ENCODE measurements at places on chromosomes 11 and 22.

DNA sequence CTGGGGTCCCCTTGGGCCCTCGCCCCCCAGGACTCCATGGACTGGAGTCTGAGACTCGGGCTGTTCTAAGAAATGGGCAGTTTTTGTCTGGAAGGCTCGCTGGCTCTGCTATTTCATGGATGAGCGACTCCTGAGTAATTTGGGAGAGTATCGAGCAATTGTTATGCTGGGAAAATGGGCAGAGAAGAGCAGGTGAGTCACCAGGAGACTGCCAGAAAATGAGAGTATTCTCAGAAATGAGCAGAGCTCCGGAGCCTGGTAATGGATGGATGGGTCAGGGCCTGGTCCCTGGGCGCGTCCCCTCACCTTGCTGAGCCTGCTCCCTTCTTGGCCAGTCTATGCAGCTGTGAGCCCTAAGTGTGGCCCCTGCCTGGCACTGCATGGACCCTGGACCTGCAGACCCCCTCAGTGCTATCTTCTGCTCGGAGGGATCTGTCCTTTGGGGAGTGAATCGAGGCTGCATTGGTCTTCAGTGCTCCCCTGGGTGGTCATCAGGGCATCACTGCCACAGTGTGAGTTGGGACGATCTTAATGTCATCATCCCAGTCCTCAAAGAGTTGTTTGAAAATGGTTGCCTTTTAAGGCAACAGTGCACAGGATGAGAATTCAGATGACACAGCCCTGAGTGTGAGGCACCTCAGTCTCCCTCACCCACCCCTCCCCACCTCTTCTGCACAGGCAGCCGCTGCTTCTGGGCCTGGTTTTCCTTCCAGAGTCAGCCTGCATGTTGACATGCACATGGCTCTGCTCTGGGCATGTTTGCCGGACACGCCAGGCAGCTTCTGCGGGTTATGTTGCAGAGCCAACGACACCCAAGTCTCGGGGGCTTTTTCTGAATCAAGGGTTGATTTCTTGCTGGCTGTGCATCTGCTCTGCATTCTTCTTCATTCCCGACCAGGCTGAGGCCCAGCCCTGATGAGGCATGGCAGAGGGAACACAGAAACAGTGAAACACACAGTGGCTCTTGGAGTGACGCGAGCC is 519.0 kb downstream of the TBC1D22A start:
- DNase-seq, result no peak

DNA sequence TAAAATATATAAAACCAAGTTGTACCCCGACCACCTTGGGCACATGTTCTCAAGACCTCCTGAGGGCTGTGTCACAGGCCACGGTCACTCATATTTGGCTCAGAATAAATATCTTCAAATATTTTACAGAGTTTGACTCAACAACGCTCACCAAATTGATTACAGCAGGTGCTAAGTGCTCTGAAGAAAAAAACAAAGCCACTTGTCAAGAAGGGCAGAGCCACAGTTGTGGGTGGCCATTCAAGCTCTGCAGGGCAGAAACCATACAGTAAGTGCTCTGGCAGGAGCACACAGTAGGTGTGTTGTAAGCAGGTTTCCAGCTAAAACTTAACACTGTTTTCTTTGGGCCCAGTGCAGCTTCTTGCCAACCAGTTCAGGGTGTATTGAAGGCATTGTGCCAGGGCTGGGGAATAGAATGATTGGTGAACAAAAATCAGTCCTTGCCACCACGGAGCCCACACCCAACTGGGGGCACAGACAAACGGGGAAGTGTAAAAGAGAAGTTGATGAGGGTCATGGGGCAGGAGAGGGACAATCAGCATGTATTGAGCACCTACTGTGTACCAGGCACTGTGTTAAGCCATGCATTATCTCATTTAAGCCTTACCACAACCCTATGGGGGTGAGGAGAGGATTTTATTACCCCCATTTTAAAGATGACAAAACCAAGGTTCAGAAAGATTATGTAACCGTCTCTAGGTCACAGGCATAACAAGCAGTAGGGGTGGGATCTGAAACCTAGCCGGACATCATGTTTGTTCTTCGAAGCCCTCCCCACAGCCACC is 18.2 kb downstream of the ARRB1 start:
- DNase-seq, result no peak

DNA sequence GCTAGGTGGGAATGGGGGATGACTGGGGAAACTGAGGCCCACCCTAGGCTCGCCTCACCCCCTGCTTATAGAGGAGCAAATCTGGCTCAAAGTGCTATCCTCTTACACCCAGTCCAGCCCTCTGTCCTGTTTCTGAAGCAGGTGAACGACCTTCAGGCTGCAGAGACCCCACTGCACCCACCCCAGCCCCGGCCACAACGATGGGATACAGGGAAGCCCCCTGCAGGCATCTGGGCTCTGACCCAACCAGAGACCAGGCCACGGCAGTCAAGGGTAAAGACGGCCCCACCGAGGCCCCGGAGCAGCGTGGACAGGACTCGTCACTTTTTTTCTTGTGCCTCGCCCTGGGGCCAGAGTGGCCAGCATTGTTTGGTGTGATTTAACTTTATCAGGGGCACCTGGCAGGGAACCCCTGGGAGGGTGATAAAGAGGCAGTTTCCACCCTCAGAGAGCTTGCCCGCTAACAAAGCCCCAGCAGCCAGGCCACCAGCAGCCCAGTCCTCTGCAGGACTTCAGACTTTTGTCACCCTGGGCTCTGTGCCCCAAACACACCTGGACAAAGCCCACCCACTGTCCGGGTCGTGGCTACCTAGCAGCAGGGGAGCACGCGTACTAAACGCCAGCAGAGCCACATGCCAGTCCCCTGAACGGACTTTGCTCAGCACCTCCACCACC is 612.6 kb downstream of the TBC1D22A start:
- DNase-seq, result no peak

- DNase-seq, result no peak
Observed at GRCh38 chr11:84106541-84106940, 820.4 kb upstream of the CCDC90B start.

- DNase-seq, result no peak
Observed at GRCh38 chr11:35933320-35933871, 10.5 kb upstream of the LDLRAD3 start.

- DNase-seq, result no peak
Observed at GRCh38 chr11:91446267-91446666, 778.4 kb upstream of the FAT3 start.

DNA sequence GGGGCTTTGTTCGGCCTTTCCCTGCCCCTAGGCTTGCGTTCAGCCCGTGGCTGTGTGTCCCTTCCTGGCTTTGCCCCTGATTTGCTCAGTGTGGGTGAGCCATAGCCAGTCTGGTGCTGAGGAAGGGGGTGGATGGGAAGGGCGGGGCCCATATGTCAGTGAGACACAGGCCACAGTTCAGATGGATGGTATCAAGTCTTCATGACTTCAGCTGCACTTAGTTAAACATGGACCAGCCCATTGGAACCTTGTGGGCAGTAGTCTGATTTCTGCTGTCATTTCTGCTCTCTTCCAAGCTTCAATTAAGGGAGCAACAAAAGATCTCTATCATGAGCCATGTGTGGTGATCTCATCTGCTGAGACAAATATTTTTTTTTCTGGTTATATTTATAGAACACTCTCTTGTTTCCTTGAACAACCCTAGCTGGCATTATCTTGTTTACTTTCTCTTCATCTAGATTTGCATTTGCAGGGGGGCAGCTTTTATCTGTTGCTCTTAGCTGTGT is 21.6 kb upstream of the PEX26 start:
- DNase-seq, result no peak

- DNase-seq, result no peak
Observed at GRCh38 chr11:5038341-5038740, 8.0 kb upstream of the OR52J3 start.

DNA sequence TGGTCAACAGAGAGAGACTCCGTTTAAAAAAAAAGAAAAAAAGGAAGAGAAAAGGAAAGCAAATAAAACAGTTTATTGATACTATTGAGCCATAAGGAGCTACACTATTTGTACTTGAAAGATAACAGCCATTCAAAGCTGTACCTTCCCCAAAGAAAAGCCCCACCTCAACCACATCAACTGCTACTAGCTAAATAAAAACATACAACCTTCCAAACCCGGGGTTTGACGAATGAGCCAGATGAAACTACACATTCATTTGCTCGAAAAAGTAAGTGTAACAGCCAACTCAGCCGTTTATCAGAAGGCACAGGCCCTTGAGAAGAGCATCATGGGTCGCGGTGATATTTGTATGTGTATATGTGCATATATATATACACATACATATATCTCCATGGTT is 78.4 kb downstream of the SIK3 start:
- DNase-seq, result no peak

- no peak for DNase-seq
Observed at GRCh38 chr22:29200901-29201300, 4.8 kb upstream of the EMID1 start.

DNA sequence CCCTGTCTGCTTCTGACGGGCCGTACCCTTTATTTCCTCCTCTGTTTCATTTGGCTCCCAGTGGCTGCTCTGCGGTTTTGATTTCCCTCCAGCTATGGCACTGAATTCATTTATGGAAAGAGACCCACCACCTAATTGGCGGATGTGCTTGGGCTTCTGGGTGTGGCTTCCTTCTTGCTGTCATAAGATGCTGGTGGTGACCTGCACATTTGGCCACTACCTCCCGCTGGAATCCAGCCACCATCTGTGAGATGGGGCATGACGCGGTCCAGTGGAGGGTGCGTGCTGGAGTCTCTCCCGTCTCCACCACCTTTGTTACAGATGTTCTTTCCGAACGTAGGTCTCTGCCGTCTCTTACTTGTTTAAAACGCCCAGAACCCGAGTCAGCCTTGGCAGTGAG is 47.7 kb upstream of the FADD start:
- DNase-seq, result no peak

DNA sequence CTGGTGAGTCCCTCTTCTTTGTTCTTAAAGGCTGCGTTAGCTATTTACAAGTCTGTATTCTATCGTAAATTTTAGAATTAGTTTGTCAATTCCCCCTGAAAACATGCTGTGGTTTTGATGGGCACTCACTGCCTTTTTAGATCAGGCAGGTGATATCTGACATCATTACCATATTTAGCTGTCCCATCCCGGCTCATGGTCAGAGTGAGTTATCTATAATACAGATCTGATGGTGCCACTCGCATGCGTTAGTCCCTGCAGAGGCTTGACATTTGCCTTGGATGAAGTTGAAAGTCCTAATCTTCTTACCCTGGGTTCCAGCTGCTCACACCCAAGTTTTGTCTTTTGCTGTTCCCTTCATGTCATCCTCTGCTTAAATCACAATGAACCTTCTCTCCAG is 150.5 kb upstream of the NARS2 start:
- DNase-seq, result no peak

- no peak for DNase-seq
Observed at GRCh38 chr11:74380746-74381439, 17.3 kb downstream of the PGM2L1 start.

- DNase-seq, result no peak
Observed at GRCh38 chr11:115874843-115875242, 370.6 kb upstream of the CADM1 start.

DNA sequence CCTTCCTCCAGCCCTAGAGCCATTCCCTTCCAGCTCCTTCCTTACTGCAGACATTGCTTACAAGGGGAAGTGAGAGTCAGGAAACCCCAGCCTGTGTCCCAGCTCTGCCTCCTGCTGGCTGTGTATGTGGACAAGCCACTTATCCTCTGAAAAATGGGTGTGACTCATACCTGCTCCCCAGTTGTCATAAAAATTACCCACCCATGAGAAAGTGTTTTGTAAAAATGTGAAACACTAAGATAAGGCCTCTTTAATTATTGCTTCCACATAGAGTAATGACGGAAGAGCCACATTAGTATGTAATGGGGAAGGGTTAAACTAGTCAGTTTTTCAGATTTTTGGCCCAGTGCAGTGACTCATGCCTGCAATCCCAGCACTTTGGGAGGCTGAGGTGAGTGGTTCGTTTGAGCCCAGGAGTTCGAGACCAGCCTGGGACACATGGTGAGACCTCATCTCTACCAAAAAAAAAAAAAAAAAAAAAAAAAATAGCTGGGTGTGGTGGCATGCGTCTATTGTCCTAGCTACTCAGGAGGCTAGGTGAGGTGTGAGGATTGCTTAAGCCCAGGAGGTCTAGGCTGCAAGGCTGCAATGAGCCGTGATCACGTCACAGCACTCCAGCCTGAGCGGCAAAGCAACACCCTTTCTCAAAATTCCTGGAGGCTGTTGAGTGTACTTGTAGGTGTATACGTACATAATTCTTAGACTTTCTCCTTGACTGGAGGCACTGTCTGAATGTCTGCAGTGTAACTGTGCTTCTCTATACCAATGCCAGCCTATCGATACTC is 84.9 kb downstream of the CTTN start:
- no peak for DNase-seq

DNA sequence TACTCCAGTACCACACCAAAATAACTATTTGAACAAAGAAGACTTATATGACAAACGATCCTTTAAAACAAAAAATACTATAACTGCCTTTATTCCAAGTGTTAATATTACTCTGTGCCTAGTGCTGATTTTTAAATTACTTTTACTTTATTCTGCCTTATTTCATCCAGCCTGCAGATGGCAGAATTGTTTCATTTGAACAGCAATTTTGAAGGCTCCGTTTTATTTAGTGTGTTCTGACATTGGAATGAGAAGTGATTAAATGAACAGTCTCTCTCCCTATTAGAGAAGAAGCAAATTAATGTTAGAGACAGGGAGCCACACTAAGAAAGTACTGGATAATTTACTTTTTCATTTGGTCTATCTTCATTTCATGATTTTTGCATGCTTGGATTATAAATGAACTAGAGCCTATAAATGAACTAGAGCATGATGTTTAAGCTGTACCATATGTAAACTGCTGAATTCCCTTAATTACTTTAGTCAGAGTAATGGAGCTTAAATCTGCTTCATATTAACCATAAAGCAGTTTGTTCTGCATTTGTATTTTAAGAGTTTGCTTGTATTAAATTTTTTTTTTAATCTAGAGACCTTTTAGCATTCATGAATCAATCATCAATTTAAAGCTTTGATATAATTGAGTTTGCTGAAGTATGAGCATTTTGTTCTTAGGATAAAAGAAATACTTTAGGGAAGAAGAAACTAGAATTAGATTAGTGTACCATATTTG is 9.8 kb downstream of the PDHX start:
- DNase-seq, result no peak

DNA sequence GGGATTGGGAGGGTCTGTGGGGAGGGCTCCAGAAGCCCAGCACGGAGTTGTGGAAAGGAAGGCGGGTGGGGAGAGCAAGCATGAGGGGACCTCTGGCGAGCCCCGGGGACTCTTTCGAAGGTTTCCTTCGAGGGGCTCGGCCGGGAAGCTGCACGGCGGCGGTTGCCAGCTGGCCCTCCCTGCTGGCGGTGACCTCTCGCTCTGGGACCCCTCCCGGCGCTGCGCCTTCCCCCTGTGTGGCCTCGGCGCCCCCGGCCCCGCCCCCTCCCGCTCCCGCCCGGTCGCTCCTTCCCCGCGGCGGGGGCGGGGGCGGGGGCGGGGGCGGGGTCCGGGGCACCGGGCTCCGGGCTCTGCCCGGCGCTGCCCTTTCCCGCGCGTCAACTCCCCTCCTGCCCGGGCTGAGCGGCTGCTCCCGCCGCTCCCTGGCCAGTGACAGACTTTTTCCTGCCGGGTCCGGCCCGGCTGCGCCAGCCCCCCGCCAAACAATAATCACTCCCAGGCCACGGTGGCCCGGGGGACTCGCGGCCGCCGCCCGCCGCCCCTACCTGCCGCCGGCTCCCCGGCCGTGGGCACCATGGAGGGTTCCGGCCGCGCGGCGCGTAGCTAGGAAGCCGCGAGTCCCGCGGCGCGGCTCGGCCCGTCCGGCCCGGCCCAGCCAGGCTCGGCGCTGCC is 941 bp downstream of the CLCF1 start:
- no peak for DNase-seq
